Osteoblast (primary cell): ENCODE measurements at places on chromosomes 16 and 17. TPM values are rescaled to one million over a fixed set of nuclear protein-coding genes. Genes with fewer than 3 reads are reported as not detected.

The SHISA9 gene
- under 0.01 TPM in 2 replicates for total RNA-seq

The NOMO2 gene
- total RNA-seq, result 92.5 and 106 TPM in 2 replicates

The KRTAP17-1 gene
- not detected in 2 replicates for total RNA-seq

The TBX6 gene
- total RNA-seq, result 0.29 and 0.36 TPM in 2 replicates

The NAA38 gene
- 25.3 and 29.7 TPM in 2 replicates for total RNA-seq

The CDH1 gene
- 0.59 and 1.1 TPM in 2 replicates for total RNA-seq

The TNFRSF13B gene
- total RNA-seq, result not detected in 2 replicates

The BRICD5 gene
- 1.5 and 2.5 TPM in 2 replicates for total RNA-seq

The TAT gene
- total RNA-seq, result under 0.01 TPM in 1 of 2 replicates, not detected in the other

The CLDN6 gene
- under 0.01 TPM in 1 of 2 replicates, not detected in the other for total RNA-seq

The TPSAB1 gene
- total RNA-seq, result not detected in 2 replicates

The MYH2 gene
- not detected in 2 replicates for total RNA-seq

The CDC27 gene
- total RNA-seq, result 80.3 and 96.1 TPM in 2 replicates

The HOXB9 gene
- not detected in 2 replicates for total RNA-seq

The XPO6 gene
- 82.2 and 102 TPM in 2 replicates for total RNA-seq

The PTGES3L gene
- total RNA-seq, result under 0.01 and 0.29 TPM in 2 replicates

The OR1E2 gene
- under 0.01 TPM in 1 of 2 replicates, not detected in the other for total RNA-seq

The LYRM1 gene
- 42.7 and 44.9 TPM in 2 replicates for total RNA-seq

The KRT24 gene
- not detected in 2 replicates for total RNA-seq

The VKORC1 gene
- total RNA-seq, result 132 and 147 TPM in 2 replicates

The EFNB3 gene
- total RNA-seq, result 1.8 and 2.7 TPM in 2 replicates

The KRTAP4-9 gene
- not detected in 2 replicates for total RNA-seq

The ZACN gene
- not detected in 2 replicates for total RNA-seq

The EPX gene
- total RNA-seq, result not detected in 2 replicates

The UBE2I gene
- total RNA-seq, result 37.1 and 49.2 TPM in 2 replicates

The GPR139 gene
- not detected in 2 replicates for total RNA-seq

The SLC25A39 gene
- total RNA-seq, result 60.1 and 60.7 TPM in 2 replicates

The WNK4 gene
- total RNA-seq, result under 0.01 TPM in 1 of 2 replicates, not detected in the other

The JPT1 gene
- 55.7 and 60.8 TPM in 2 replicates for total RNA-seq

The C17orf113 gene
- under 0.01 and 0.29 TPM in 2 replicates for total RNA-seq

The HNF1B gene
- not detected in 2 replicates for total RNA-seq

The CDH3 gene
- 0.36 and 0.59 TPM in 2 replicates for total RNA-seq
